ENCODE measurements at places on chromosomes 13 and 19.

- no peak for DNase-seq
Measured at GRCh38 chr13:20326276-20326675, 94.2 kb upstream of the GJB6 start.

DNA sequence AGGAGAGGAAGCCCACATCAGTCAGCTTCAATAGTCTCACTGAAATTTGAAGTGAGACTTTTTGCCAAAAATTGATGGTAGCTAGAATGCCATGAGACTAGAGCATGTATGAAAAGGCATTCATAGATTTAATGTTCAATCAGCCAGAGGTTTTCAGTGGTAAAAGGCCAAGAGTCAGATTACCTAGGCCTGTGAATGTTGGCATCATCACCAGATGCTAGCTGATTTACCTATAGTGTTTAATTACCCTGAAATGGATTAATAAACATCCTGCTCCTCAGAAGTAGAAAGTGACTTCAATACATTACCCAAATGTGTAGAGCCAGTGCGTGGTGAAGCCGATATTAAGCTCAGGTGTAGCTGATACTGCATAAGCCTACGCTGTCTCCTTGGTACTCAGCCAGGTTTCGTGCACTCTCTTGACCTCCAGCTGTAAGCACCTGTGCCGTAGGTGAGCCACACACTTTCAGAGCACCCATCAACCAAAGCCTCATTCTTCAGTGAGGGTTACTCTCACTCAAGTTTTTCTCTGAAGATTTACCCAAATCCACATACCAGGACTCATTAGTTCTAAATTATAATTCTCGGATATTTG, 1140.3 kb upstream of the SLC10A2 start:
- no peak for DNase-seq

DNA sequence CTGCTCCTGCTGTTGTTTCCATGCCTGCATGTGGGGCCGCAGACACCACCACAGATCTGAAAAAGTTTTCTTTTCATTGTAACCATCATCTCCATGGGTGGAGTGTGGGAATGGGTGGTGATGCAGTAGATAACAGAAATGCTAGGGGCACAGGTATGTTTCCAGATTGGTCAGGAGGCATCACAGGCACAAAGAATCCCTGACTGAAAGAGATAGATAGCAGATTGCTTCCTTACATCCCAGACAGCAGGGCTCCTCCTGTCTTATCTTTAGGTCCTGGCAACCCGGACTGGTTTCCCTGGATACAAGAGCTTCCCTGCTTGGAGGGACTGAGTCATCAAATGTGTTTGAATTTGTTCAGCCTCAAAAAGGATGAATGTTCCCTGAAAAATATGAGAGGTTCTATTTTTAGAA, 1937.6 kb downstream of the PCDH9 start:
- DNase-seq, result no peak

GRCh38 chr13:38854226-38854625, 136.4 kb downstream of the STOML3 start:
- DNase-seq, result no peak

DNA sequence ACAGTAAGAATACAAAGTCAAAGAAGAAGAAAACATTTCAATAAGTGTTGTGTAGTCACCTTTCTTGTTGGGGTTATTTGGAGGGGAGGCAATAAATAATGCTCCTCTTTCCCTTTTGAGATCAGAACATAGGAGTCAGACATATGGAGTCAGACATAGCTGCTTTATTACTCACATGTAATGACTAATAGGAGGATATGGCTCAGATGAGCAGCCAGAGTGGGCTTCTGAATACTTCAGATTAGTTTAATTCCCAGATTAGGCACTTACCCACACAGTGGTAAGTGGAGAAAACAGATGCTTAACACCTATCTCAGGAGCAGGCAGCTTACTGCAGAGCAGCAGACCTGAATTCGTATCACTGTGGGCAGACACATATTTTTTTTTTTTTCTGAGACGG, 31.7 kb upstream of the C1QTNF9B start:
- DNase-seq, result no peak

DNA sequence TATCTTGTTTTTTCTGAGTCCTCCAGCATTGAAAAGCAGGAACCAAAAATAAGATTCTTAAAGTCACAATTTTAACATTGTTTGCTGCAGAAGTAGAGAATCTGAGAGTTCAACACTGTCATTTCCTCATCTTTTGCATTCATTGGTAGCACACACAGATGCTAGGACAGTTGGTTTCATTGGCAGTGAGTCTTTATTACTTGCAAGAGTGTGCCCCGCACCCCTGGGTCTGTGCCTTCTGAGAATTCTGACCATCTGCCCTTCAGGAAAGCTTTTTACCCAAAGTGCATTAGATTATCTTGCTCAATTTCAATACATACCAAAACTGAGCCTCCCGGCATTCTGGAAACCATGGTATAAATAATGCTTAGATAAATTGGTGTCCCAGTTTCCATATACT, 247.7 kb upstream of the SLITRK1 start:
- no peak for DNase-seq

GRCh38 chr19:3210347-3211017, 14.0 kb upstream of the CELF5 start:
- DNase-seq, result no peak

DNA sequence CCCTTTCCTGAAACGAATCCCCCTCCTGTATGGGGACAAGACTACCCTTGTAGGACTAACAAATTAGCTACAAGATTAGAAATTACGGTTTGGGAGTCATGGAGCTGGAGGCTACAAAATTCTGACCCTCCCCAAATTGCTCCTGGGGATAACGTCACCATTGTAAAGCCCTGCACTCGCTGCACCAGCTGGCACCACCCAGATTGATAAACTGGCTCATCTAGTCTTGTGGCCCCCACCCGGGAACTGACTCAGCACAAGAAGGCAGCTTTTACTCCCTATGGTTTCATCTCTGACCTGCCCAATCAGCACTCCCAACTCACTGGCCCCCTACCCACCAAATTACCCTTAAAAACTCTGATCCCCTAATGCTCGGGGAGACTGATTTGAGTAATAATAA, 150.6 kb upstream of the TSC22D1 start:
- DNase-seq, result no peak

DNA sequence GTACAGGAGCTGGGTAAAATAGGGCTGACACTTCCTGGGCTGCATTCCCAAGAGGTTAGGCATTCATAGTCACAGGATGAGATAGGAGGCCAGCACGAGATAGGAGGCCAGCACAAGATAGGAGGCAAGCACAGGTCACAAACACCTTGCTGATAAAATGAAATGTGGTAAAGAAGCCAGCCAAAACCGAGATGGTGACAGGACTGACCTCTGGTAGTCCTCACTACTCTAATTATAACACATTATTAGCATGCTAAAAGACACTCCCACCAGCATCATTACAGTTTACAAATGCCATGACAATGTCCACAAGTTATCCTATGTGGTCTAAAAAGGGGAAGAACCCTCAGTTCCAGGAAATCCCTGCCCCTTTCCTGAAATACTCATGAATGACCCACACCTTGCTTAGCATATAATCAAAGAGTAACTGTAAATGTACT, 20.9 kb upstream of the IGSF23 start:
- DNase-seq, result no peak

GRCh38 chr19:46974181-46974580, 45.5 kb upstream of the NPAS1 start:
- DNase-seq, result no peak

DNA sequence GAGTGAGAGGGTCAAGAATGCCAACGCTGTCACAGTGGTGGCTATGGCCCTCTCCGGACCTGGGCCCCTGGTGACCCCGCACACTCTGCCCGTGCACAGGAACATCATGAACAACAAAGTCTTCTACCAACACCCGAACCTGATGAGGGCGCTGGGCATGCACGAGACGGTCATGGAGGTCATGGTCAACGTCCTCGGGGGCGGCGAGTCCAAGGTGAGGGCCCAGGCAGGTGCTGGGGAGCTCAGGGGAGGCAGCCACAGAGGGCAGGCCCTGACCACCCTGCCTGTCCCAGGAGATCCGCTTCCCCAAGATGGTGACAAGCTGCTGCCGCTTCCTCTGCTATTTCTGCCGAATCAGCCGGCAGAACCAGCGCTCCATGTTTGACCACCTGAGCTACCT, 62.6 kb downstream of the RYR1 start:
- DNase-seq, result no peak

DNA sequence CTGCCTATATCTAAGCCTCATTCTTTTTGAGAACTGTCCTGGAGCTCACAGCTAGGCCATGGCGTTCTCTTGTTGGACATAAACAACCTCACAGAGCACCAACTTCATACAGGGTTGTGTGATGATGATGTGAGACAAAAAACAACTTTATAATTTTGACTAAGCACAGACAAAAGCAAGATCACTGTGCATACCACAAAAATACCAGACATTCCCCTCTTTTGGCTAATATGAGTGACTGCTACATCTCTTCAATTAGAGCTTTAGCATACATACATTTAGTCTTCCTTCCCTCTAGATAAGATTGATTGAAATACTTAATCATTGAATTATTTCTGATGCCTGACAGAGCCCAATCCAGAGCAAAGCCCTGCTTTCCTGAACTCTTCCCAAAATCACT, 8.3 kb downstream of the MAB21L1 start:
- DNase-seq, result no peak

GRCh38 chr13:50664951-50665350, 178.5 kb downstream of the DLEU7 start:
- no peak for DNase-seq

- no peak for DNase-seq
Measured at GRCh38 chr13:98399756-98400155, 177.2 kb downstream of the STK24 start.

DNA sequence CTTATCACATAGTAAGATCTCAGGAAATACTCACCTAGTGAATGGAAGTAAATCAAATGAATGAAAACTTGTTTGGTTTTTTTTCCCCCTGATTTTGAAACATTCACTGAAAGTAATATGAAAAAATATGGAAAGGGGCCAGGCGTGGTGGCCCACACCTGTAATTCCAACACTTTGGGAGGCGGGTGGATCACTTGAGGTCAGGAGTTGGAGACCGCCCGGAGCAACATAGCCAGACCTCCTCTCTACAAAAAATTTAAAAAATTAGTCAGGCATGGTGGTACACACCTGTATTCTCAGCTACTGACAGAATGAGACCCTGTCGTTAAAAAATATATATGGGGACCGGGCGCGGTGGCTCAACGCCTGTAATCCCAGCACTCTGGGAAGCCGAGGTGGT, 149.6 kb downstream of the SIPA1L3 start:
- no peak for DNase-seq

GRCh38 chr13:35252536-35253205, 223.8 kb downstream of the MAB21L1 start:
- peak; percentile 21 for DNase-seq

DNA sequence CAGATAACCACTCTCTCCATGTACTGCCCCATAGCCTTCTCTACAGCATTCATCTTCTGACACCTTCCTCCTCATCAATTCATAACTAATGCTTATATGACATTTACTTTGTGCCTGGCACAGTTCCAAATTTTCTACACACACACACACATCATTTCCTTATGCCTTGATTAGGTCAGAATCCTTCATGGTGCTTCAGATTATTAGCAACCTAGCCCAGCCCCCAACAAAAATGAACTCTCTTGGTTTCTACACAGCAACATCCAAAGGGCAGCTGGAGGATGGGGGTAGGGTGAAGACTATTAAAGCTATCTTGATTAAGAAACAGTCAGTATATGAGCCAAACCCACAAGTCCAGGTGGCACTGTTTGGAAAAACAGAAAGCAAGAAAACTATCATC, 3.7 kb downstream of the RUBCNL start:
- no peak for DNase-seq

DNA sequence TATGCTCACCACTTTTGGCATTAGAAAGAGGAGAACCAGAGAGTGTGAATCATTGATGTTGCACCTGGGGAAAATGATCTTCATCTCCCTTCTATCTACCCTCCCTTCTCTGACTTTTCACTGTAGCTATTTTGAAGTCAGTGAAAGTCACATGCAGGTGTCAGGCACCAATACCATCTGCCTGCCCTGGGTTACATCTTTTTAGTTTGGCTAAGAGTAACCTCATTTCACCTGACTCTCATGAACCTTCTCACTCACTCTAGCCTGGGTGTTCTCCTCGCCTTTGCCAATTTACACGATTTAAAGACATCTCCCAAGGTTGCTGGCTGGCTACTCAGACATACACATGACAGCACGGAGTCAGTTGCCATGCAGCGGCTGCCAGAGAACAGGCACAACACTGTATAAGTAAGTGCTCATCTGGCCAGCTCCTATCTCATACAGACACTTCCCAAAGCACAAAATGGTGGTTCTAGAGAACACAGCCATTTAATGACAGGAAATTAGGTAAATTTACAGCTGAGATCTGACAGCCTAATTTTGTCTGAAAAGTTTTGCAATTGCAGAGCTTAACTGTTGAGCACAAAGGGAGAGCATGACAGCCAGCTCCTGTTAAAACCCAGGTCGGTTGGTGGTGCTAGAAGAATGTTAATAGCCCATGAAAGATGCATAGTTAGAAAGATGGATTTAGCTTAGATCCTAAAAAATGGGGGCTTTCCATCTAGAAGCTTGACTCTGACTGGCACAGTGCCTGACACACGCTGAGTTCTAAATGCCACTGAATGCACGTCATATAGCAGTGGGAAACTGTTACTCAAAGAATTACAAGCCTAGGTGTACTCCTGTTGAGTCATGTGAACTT, 32.5 kb downstream of the LCP1 start:
- DNase-seq, result no peak

DNA sequence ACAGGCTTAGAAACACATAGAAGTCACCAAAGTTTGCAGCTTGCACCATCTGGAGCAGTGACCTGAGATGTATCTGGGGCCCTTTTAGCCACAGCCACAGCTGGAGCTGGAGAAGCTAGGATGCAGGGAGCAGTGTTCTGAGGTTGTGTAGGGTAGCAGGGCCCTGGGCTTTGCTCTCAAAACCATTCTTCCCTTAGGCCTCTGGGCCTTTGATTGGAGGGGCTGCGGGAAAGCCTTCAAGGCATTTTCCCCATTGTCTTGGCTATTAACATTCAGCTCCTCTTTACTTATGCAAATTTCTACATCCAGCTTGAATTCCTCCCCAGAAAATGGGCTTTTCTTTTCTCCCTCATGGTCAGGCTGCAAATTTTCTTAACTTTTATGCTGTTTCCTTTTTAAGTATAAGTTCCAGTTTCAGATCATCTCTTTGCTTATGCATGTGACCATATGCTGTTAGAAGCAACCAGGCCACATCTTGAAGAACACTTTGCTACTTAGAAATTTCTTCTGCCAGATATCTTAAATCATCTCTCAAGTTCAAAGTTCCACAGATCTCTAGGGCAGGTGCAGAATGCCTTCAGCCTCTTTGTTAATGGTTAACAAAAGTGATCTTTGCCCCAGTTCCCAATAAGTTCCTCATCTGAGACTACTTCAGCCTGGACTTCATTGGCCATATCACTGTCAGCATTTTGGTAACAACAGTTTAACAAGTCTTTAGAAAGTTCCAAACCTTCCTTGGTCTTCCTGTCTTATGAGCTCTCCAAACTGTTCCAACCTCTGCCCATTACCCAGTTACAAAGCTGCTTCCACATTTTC, 48.5 kb downstream of the NBEA start:
- no peak for DNase-seq

DNA sequence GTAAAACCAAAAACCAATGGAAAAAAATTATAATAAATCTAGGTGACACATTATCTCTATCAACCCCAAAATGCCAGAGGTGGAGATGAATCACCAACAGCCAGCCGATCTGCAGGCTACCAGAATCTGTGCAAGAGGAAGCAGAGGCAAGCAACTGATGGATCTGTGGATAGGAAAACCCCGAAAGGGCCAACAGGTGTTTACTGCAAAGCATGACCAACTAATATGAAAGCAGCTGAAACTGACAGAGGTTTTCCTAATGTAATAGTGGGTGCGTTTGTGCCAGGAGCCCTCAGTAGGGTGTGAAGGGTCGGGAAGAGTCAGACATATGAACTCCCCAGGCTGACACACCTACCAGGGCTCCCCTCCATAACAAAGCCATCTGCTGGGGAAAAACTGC, 554.6 kb downstream of the RFC3 start:
- no peak for DNase-seq

All from GM12878 (cell line).